ENCODE measurements at places on chromosomes 2 and 18.

- no peak for DNase-seq
These were observed 117.7 kb upstream of the RAB6C start for GRCh38 chr2:129861666-129862288.

DNA sequence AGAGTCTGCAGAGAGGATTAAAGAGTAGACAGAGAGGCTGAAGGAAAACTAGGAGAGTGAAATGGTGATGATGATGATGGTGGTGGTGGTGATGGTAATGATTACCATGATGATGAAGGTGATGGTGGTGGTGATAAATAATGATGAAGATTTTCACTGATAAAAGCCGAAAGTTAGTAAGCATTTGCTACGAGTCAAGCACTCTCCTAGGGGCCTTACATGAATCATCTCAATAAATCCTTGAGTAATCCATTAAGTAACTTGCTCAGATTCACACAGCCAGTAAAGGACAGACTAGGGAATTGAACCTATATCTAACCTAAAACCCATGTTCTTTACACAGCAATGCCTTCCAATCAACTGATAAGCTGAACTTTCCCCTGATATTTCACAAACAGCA is 106.7 kb upstream of the PGAP1 start:
- no peak for DNase-seq

DNA sequence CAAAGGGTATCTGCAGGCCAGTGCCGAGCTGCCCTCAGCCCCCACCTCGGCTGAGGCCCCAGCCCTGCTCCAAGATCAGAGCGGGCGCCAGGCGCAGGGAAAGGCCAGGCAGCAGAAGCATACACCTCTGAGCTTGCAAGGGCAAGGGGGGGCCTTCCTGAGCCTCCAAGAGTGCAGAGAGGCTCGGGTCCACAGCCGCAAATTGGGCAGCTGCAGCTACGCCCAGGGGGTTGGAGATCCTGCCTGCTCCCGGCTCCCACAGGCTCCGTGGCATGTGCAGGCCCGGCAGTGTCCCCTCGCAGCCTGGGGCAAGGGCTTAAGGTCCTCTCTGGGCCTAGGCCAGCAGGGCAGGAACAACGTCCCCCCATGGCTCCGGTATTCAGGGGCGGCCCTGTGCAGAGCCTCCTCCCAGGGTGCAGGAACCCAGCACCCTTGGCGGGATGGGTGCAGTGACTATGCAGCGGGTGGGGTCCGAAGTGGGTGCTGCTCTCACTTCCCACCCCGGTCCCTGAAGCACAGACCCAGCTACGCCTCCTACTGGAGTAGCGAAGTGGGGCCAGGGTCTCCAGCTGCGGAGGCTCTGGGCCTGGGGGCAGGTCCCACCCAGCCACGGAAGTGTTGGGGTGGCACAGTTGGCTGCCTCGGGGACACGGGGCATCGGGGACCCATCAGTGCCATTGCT is 120.2 kb upstream of the TMEFF2 start:
- DNase-seq: no peak

GRCh38 chr18:37783771-37784170 is 218.2 kb upstream of the CELF4 start:
- no peak for DNase-seq

- DNase-seq: no peak
These were observed 233.3 kb upstream of the MGAT5 start for GRCh38 chr2:134020608-134021007.

DNA sequence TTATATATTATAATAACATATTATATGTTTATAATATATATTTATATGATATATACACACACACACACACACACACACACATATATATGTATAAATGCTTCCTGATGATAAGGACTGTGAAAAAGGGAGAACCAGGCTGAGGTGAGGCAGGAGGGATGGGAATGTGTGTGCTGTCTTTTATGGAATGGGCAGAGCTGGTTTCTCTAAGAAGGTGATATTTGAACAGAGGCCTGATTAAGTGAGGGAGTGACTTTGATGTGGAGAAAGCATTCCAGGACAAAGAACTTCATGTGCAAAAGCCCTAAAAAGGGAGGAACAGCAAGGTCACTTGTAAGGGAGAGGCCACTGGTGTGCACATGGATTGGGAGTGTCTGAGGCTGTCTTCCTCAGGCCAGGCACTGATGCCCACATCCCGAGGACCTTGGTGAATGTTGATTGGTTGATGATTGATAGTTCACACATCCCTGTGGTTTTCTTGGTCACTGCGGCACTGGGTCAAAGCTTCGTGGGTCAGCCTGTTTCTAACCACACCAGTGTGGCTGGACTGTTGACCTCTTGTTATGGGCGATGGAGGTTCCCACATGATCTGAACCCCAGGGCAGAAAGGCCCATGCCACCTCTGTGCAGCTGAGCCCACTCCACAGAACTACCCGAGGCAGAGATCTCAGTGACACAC is 196.9 kb downstream of the MYCN start:
- DNase-seq: no peak

DNA sequence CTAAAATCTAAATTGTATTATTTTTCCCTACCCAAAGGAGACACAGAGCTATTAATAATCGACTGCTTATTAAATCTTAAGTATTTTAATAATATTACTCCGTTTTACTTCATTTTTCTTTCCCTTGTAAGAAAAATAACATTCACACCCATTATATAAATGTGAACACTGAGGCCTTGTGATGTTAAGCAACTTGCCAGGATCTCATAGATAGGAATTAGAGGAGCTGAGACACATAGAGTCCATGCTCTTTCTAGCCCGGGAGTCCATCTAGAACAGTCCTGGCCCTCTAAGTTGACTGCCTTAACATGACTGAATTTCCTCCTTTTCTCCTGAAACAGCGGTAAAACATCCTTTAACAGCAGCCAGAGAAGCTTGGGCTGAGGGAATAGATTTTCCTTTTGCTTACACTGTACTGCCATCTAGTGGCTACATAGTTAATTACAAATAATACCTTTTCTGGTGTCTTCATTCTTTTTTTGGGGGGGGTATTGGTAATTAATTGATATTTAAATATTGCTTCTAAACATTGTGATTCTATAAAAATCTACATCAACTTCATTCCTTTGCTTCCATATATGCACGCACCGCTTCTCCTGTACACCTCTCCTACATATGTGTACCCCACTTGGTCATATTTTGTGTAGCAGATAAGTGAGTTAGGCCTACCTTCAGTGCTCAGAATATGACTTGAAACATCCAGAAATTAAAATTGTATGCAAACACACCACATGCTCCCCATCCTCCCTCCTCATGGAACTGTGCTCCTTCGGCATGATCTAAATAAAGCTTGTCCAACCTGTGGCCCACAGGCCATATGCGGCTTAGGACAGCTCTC is 125.8 kb upstream of the HNMT start:
- peak; percentile 56 for DNase-seq

All from NCI-H69 (cell line).